ENCODE measurements at places on chromosomes 6 and 20.
A peak's percentile ranks its signal among the peaks of the same experiment; 100 is the strongest.

DNA sequence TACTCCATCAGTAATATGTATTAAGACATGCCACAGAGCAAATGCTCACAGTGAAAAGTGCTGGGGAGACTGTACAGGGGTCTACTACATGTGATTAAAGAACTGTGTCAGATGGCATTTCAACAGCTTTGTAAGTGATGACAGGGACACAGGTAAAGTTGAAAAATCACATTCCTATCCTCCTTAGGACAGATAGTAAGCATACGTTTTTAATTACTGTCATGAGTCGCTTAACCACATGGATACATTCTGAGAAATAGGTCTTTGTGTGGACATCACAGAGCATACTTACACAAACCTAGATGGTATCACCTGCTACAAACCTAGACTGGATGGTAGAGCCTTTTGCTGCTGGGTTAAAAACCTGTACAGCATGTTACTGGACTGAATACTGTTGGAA lies 645.8 kb upstream of the AGPAT4 start:
- peak; percentile 29 for DNase-seq

DNA sequence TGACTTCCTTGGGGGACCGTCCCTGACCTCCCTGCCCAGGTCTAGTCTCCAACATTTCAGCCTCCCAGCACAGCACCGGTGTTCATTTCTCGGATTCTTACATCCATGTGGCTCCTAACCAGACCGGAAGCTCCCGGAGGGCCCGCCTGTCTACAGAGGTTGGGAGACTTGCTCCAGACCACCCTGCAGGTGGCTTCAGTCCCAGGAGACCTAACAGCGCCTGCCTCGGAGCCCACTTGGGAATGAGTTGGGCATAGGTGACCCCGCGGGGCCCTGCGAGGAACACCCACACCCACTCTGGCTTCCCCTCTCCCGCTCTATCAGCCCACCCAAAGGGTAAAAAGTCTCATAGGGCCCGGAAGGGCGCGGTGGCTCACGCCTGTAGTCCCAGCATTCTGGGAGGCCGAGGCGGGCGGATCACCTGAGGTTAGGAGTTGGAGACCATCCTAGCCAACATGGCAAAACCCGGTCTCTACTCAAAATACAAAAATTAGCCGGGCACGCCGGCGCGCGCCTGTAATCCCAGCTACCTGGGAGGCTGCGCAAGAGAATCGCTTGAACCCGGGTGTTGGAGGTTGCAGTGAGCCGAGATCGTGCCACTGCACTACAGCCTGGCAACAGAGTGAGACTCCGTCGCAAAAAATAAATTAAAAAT lies 5.4 kb downstream of the DPPA5 start:
- no peak for DNase-seq

- DNase-seq: peak; percentile 53
Observed at GRCh38 chr20:49575551-49576060, 7.7 kb upstream of the PTGIS start.

DNA sequence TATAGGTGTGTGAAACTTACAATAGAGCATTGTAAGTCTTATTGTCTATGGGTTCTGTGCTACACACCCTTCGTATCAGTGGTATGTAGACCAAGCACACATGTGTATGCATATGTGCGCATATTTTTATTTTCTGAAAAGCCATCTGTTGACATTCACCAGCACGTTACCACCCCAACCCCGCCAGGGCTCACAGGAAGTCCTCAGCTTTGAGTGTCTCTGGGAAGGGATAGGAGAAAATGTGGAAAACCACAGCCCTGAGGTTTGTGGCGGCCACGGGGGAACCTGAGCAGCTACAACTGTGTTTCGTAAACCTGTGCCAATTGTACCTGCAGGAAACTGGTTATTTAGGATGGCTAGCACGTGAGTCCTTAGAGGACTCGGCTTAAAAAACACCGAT lies 123.3 kb upstream of the PHACTR3 start:
- DNase-seq: no peak

DNA sequence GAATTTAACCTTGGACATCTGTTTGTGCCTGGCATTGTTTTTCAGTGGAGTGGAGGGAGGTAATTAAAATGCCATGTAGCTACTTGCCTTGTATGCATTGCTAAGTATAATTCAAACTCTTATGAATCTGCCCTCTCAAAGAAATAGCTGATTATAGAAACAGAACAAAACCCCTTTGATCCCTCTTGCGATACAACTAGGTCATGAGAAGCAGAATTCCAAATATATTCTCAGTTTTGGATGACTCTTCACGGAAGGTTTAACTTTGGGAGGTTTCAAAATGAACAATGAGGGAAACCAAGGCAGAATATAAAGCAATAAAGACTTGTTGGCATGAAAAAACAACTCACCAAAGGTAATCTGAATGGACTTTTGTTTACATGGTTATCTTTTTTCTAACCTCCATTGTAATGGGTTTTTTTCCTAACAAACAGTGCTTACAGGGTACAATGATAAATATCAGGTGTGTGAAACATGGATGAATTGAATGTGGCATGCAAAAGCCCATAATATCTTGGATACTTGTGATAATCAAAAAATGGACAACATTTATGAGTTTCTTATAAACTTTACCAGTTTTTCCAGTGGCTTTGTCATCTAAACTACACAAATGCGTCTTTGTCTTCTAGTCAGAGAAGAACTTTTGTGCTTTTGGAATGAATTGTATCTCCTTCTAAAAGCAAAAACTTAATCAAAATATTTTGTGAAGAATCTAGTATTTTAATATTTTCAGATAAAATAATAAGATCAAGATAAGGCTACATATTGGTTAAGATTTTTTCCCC lies 15.7 kb upstream of the HEY2 start:
- DNase-seq: no peak

- no peak for DNase-seq
Observed at GRCh38 chr6:109450801-109451200, 4.8 kb downstream of the MICAL1 start.

GRCh38 chr6:103680116-103680515 lies 1179.6 kb downstream of the HACE1 start:
- DNase-seq: no peak

DNA sequence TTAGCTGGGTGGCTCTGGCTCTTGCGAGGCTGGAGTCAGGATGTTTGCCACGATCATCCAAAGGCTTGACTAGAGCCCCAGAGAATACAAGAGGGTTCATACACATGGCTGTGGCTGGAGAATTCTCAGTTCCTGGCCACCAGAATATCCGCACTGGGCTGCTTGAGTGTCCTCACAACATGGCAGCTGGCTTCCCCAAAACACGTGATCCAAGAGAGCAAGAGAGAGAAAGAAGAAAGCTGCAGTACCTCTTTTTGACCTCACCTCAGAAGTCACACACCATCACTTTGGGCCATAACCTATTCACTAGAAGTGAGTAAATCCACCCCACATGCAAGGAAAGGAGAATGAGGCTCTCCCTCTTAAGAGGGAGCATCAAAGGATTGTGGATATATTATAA lies 21.5 kb upstream of the BPIFB1 start:
- no peak for DNase-seq

DNA sequence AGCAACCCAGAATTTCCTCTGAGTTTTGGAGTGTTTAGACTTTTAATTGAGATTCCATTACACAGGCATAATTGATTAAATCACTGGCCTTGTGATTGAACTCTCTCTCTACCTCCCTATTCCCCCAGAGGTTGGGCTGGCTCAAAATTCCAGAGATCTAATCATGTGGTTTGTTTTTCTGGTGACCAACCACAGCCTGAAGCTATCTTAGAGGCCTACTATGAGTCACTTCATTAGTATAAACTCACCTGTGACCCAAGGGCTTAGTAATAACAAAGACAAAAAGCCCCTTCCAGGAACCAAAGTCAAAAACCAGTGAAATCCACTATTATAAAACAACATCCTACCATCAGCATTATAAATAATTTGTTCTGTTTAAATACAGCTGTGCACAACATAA lies 992.5 kb upstream of the CITED2 start:
- peak; percentile 35 for DNase-seq

DNA sequence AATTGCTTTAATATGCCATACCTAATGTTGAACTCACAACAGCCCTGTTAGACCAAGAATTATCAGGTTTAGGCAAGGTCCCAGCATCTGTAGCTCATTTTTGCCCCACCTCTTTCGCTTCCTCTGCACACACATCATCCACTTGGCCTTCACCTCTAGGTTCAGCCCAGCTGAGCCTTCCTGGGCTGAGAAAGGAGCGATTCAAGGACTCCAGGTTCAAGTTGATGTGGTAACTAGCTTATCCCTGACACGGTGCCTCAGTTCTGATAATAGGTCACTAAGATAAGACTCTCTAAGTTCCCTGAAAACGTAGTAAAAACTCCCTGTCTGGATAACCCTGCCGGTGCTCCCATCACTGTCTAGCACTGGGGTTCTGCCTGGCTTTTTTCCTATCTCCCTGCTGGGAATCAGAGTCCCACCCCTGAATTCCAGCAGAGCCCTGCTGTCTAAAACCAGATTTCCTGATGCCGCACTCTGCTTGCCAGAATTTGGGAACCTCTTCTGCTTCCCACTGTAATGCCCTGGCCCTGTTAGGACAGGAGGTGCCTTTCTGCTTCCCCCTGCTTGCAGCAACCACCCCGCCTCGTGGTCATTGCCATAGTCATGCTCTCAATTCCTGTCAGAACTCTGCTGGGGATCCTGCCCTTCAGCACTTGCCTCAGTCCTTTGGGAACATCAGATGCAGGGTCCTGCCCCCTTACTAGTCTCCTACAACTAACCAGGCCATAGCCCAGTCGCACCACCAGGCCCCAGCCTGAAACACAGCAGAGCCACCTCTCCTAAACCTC lies 47.6 kb downstream of the ALDH8A1 start:
- DNase-seq: peak; percentile 55

DNA sequence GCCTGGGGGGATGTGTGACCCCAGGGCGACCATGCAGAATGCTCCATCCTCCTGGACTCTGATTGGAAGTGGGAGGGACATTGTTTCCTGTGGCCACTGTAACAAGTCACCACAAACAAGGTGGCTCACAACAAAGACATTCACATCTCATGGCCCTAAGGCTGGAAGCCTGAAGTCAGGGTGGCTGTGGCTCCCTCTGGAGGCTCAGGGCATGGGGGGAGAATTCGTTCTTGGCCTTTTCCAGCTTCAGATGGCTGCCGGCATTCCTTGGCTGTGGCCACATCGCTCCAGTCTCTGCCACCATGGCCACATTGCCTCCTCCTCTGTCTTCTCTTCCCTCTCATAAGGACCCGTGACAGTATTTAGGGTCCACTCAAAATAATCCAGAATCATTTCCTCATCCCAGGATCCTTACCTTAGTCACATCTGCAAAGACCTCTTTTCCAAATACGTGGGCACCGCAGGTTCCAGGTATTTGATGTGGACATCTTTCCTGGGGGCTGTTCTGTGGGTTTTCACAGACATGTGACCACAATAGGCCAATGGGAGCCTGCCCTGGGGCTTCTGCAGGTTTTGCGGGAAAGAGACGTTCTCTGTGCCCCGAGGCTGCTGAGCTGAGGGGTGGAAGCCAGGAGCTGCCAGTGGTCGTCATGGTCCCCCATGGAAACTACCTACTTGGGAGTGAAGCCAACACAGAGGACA lies 249.3 kb downstream of the PREX1 start:
- no peak for DNase-seq

GRCh38 chr20:61629602-61630390 lies 377.7 kb downstream of the CDH4 start:
- DNase-seq: no peak

DNA sequence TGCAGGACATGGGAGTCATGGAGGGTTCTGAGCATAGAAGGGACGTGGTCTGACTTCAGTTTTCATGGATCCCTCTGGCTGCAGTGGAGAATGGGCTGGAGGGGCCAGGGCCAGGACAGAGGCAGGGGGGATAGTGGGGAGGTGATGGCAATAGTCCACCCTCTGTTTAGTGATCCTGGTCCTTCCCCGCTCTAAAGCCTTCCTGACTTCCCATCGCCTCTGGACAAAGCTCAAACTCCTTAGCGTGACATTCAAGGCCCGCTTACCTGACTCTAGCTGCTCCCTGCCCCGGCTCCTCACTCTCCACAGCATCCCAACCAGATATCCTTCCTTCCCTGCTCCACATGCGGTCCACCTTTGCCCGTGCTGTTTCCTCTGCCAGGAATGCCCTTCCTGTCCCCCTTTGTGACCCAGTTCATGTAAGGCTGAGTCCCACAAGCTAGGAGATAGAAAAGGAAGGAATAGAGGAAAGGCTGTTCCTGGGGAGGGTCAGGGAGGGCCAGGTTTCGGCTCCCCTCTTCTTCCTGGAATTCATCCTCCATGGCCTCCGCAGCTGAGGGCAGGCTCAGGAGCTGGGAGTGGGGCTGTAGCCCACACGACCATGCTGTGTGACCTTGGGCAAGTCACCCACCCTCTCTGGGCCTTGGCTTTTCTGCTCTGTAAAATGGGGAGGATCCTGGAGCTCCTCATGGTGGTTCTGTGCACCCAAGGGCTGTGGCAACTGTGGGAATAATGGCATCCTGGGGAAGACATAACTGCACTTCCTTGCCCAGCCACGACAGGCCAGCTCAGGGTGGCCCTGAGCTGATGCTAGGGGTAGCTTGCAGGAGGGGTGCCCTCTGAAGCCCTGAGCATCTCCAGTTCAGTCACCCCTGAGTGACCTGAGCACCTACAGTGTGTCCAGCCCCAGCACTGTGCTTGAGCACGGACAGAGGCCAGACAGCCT lies 116.1 kb downstream of the CEBPB start:
- no peak for DNase-seq

GRCh38 chr6:136723780-136724179 lies 68.5 kb downstream of the MAP3K5 start:
- DNase-seq: no peak

DNA sequence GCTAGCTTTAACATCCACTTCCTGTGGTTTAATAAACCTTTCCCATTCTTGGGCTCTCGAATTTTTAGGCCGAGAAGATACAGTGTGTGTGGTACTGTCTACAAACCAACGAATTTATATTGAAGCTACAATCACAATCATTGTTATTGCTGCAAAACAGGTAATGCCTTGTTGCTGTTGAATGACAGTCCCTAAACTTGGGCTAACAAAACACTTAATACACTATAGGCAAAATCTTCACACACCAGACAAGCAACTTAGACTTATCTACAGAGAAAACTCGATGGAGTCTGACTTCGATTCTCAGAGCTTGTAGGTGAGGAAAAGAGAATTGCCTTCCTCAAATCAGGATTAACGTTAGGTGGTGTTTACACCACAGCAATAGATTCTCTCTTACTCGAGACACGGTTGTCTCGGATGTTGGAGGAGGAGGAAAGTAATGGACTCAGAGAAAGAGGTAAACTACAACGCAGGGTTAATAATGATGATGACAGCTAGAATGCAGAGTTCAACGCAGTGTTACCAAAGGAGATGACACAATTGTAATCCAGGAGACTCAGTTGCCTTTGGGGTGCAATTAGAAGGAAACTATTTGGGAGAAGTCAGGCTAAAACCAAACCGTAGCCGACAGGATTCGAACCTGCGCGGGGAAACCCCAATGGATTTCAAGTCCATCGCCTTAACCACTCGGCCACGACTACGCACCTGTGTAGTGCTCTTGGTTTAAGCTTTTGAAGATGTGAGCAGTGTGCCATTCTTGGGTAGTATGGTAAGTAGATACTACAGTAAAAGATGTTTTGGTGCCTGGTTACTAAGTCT lies 32.5 kb upstream of the ZNF184 start:
- DNase-seq: peak; percentile 82

All from fibroblast of mammary gland (primary cell).